CD4-positive, CD25-positive, alpha-beta regulatory T cell (primary cell): ENCODE measurements at places on chromosomes 7 and 10. TPM values are rescaled to one million over a fixed set of nuclear protein-coding genes. Genes with fewer than 3 reads are reported as not detected.

PSD gene
- total RNA-seq = 2.9 TPM

EPHA1 gene
- 5.0 TPM for total RNA-seq

SFTPA2 gene
- not detected for total RNA-seq

POLR1F gene
- total RNA-seq = 27.9 TPM

DLX6 gene
- total RNA-seq = not detected

DNA sequence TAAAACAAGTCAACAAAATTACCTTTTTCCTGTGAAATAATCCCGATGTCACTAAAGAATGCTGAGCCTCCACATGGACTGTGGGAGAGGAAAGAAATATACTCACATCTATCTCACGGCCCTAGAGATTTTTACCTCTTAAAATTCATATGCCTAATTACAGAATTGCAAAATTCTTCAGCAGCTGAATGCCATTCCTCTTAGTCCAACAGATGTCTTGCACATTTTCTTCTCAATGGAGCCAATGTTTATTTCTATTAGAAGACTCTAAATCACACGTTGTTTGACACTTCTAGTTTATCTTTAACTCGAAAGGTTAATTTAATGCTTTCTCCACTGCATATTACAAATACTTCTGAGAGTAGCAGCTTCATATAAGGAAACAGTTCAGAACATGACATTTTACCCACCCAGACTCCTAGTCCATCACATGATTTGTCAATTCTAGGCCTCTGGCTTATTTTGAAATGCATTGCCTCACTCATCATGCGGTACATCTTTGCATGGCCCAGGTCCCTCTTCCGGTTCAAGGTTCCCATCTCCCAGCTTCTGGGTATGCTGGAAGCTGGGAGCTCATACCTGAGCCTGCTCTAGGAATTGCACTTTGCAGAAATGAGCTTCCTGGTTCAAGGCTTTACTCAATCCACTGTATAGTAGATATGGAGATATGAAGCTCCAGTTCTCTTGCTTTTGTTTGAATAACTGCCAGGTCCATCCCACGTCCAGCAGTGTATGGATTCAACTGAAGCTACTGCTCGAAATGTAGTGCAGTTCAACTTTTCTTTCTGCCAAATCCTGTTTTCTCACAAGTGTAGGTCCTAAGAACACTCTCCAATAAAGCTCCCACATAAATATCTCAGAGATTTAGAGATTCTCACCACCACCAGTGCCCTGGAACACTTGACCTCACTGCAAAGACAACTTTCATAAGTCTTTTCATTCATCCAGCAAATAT, 306.2 kb downstream of the GPR37 start:
- no peaks in the 10 kb centered on the region for H3K36me3 ChIP-seq
- H3K27me3 ChIP-seq = no peaks in the 10 kb centered on the region
- H3K4me3 ChIP-seq = no peak overlapping the region
- no peaks in the 10 kb centered on the region for H3K4me1 ChIP-seq
- no peak for DNase-seq
- no peak overlapping the region for H3K27ac ChIP-seq

DNA sequence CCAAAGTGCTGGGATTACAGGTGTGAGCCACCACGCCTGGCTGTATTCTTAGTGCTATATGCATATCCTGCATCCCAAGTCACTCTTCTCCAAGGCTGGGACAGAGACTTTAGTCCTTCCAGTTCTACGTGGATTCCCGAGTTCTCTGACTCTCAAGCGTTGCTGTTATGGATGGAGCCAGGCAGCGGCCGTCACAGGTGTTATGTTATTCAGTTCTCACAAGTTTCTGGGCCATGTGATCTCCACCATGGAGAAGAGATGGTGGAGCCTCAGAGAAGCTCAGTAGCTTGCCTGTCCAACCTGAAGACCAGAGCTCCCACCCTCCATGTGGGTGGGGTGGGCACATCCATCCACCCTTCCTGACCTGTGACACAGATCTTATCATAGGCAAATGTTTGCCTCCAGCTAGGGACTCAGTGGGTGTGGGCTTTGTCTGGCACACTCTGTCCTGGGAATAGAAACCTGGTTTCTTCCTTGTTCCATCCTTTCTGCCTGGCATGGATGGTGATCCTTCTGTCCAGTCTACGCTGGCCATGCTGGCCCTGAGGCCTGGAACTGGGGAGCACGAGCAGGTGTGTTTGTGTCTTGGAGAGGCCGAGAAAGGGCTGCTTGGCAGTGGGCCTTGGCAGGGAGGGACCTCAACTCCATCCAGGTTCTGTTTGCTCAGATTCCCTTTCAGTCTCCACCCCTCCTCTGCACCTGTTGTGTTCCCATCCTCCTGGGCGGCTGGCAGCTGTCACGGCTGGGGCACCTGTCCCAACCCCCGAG, 55.3 kb downstream of the NEURL1 start:
- H3K4me3 ChIP-seq = no peak overlapping the region
- no peak overlapping the region for H3K27ac ChIP-seq
- H3K4me1 ChIP-seq = no peaks in the 10 kb centered on the region
- no peaks in the 10 kb centered on the region for H3K27me3 ChIP-seq
- no peak for DNase-seq

DNA sequence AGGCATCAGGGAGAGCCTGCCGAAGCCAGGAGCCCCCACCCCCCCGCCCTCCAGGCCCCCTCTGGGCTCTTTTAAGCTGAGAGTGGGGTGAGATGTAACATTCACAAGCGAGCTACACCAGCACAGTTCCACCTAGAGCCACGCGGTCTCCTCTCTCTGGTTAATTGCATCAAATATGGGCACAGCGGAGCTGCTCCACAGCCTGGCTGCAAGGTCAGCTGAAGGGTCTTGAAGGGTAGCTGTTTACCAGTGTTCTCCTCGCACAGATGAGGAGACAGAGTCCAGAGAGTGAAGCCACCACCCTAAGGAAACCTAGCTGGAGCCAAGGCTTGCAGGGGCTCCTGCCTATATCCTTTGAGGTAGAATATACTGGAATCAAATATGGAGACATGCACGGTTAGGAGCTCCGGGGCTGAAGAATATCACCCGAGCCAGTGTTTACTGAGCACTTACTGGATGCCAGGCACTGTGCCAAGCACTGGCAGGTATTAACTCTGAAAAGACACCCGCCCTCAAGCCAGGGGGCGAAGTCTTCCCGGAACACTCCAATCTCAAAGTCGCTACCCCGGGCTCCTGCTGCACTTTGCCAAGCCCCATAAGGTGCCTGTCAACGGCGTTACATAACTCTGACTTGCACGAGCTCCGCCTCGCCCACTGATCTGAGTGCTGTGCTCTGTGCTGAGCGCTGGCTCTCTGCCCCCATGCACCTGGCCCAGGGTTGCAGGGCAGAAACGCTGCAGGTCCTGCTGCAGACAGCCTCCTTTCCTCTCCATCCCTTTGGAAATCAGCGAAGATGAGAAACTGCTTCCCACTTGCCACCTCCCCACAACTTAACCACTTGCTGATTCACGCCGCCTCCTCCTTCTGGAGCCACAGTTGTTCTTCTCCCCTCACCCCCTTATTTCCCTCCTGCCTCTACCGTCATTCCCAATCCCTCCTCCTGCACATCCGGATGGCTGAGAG, 5.4 kb downstream of the CHST15 start:
- no peaks in the 10 kb centered on the region for H3K4me1 ChIP-seq
- H3K27me3 ChIP-seq = no peaks in the 10 kb centered on the region
- no peak for DNase-seq
- H3K4me3 ChIP-seq = no peak overlapping the region
- H3K36me3 ChIP-seq = no peaks in the 10 kb centered on the region

GRCh38 chr10:23158370-23158769, 33.7 kb upstream of the PTF1A start:
- peak; percentile 2 for DNase-seq
- H3K36me3 ChIP-seq = no peaks in the 10 kb centered on the region
- H3K27me3 ChIP-seq = no peaks in the 10 kb centered on the region

DNA sequence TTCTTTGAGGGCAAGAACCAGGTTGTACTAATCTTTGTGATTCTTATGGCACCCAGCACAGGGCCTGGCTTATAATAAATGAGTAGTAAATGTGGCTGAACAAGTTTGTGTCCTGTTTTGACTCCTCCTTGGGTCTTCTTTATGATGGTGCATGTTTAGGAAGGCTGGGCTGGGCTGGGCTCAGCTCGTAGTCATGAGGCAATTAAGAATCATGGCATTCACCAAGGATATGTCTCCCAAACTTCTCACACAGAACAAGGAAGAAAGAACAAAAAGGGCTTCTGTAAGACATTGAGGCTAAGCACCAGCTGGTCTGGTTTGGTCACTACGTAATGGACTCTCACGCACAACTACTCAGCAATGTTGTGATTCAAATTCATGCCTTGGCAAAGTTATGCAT, 30.5 kb upstream of the YAE1 start:
- H3K27ac ChIP-seq = no peak overlapping the region
- DNase-seq = no peak
- H3K36me3 ChIP-seq = no peaks in the 10 kb centered on the region
